NCI-H2081 treated with DMSO at 0.1 percent for 48 hours (cell line): ENCODE measurements at places on chromosomes 2 and 18.

DNA sequence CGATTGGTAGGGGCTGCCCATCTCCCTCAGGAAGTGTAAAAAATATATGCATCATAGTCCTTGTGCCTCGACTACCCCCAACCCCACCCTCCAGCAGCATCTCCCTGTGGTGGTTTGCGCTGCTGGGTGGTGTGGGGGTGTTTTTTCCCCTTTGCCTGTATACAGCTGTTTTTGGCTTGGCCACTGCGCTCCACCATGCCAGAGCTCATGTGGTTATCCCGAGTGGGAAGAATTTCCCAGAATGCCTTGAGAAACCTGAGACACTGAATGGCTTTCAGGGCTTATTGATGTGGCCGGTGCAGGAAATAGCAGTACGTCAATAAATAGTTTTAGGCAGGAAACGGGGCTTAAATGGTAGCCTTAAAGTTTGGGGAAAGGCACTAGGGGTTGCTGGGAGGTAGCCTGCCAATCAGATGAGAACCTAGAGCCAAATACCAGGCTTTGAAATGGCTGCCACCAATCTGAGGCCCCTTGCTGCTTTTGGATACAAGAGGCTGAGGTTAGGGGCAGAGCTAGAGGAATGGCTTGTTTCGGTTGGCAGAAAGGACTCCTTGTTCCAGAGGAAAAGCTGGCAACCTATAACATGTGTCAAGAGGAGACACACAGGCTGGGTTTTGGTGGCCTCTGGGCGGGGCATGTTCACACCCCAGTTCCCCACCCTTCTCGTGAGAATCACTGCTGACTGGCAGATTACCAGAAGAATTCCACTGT lies 144.1 kb downstream of the SMAD7 start:
- no peak for DNase-seq

DNA sequence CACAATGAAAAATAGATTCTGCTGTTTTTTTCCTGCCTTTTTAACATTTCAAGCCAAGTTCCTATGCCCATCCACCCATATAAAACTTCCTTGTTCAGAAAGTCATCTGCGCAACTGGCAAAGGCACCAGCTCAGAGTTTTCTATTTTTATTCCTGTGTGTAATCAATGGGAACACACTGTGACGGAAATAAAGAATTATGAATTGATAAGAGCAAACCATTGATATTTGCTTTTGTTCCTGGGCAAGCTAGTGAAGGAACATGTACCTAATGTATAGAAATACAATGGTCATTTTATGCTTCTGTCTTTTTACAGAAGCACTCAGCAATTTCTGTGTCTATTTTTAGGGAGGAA lies 30.8 kb upstream of the AAK1 start:
- no peak for DNase-seq

DNA sequence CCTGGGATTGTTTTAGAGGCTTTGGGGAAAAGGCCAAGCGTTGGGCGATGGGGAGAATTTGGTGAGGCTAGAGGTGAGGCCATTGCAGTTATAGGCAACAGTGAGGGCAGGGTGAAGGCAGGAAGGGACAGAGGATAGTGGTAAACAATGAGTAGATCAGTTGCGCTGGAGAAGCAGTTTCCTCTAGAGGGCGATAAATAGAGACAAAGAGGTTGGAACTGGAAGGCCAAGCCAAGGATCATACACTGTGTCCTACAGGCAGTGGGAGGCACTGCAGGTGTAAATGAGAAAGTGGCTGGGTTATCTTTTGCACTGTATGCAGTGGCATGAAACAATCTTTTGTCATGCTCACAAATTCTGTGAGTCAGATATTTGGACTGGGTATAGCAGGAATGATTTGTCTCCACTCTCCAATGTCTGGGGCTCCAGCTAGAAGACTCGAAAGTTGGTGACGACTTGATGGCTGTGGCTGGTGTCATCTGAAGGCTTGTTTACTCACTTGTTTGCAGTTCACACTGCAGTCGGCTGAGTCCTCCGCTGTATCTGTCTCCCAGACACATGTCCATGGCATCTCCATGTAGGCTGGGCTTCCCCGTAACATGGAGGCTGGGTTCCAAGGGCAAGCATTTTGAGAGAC lies 82.1 kb downstream of the TNP1 start:
- DNase-seq, result peak; percentile 72

DNA sequence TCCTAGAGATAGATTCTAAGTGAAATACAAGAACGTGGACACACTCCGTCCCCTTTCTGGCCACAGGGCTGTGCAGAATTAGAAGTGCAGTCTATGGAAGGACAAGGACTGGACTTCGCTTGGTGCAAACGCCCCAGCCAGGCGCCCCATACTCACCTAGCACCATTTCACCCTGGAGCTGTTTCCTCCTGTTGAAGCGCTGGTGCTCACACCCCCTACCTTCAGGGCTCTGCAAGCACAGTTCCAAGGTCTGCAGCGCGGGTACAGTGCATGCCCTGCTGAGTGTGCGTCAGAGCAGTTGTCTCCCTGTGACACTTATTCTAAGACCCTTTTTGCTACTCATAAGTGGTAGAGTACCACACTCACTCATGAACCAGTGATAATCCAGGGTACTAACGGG lies 3.0 kb downstream of the HPCAL1 start:
- no peak for DNase-seq

GRCh38 chr2:60992985-60993392 lies 24.5 kb upstream of the PEX13 start:
- DNase-seq, result no peak

- DNase-seq, result no peak
Observed at GRCh38 chr2:226303707-226304106, 495.9 kb downstream of the IRS1 start.

DNA sequence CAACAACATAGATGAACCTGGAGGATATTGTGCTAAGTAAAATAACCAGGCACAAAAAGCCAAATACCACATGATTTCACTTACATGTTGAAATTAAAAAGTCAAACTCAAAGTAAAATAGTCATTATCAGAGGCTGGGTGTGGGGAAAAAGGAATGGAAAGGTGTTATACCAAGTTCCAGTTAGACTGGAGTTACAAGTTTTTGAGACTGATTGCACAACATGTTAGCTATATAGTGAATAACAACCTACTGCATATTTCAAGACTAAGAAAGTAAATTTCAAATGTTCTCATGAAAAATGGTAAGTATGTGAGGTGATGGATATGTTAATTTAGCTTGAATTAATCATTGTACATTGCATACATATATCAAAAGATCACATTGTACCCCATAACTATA lies 116.8 kb upstream of the HNMT start:
- no peak for DNase-seq

DNA sequence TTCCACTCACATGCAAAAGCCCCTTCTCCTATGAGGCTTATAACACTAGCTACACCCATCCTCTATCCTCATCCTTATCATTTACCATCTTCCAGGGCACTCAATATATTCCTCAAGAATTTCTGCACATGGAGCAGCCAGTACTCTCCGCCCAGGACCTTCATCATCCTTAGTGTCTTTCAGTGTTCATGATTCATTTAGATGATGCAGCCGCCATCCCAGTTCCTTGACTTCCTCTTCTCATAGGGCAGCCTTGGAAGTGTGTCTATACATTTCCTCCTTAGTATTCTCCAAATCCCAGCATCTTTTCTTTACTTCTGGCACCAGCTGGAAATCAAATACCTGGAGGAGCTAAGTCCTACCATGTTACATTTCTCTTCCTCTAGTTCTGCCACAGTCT lies 3.0 kb upstream of the ITSN2 start:
- no peak for DNase-seq

GRCh38 chr2:108787216-108787541 lies 608 bp downstream of the CCDC138 start:
- DNase-seq, result no peak

DNA sequence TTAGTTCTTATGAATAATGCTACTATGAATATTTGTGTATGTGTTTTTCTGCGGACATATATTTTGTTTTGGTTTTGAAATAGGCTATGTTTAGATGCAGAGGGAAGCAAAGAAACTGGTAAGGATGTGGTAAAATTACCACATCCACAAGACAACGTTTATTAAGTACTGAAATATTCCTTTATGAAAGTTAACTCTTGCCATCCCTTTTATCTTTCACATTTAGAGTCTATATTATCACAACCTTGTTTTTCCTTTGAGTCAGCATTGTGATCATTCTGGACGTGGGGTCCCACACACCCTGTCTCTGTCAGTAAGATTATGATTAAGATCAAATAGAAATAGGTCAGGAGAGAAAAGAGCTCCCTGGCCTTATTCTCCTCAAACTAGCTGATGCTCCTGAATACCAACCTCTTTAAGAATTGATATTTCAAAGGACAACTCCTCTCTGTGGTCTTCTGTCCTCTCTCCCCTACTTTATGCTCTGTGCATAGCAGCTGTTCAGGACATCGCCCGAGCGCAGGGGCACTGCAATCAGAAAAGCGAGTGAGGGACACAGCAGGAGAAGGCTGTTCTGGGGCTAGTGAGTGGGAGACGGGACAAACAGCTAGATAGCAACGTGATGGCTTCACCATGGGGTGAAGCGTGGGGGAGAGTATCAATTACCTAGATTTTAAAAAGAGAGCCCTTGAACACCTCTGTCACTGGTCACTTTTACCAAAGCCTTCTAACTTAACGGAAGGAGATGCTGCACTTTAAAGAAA lies 12.2 kb downstream of the METAP1D start:
- no peak for DNase-seq

GRCh38 chr2:172919732-172920131 lies 155.9 kb upstream of the MAP3K20 start:
- DNase-seq, result no peak

- DNase-seq, result no peak
Observed at GRCh38 chr2:178449700-178450523, 1.1 kb downstream of the PRKRA start.

- DNase-seq, result no peak
Observed at GRCh38 chr18:68418881-68419280, 296.0 kb downstream of the TMX3 start.

DNA sequence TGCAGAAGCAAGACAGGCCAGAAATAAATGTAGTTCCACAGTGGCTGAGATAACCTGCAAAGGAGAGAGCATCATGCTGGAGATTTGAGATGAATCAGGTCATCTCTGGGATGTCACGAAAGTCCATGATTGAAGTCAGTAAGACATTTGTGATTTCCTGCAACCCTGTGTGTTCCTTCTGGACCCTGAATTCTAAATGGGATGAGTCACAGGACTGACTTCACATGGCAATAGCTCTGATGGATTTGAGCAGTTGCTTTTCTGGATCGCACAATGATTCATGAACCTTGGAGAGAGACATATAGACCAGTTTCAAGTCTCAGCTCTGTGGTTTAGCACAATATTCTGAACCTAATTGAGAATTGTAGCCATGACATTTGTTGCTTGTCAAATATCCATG lies 102.9 kb downstream of the TSN start:
- no peak for DNase-seq

- DNase-seq, result no peak
Observed at GRCh38 chr2:183242937-183243336, 118.7 kb downstream of the NUP35 start.

DNA sequence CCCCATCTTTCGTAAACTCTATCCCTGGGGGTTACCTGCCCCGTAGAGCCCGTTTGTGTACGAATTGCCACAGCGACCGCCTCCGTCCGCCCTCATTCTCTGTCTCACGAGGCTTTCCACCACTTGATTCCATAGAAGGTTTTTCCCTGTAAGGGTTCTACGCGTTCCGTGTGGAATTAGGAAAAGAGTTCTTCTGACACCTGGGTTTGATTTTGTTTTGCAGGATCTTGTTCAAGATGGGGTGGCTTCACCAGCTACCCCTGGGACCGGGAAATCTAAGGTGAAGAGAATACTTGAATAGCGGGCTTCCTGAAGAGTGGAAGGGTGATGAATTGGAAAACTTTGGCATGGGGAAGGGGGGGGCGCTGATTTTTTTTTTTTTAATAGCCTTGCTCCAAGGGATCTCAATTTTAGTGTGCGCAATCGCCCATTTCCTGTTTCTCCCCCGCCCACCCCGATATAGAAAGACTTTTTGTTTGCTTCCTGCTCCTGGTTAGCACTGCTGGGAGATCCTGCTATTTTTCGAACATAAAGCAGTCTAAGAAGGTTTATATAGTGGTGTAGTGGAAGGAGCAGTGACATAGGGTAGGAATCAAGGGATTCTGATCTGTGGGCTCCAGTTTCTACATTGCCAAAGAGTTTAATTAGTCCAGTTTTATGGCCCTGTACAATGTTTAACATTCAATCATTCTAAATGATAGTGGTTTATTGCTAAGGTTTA lies 564 bp downstream of the GCC2 start:
- DNase-seq, result no peak

DNA sequence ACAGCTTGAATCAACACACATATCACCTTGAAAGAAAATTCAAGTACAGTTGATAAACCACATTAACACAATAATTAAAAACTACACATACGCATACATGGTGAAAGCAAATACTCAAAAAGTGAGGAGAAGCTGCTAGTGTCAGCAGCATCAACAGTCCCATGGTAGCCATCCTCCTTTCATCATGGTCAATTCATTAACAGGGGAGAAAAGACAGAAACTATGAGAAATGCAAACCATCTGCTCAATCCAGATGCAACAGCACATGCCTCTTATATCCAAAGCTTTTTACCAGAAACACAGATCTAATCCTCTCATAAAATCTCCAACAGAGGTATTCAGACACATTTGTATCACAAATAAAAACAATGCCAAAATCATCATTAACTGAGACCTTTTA lies 81.9 kb upstream of the CHRNA1 start:
- no peak for DNase-seq

DNA sequence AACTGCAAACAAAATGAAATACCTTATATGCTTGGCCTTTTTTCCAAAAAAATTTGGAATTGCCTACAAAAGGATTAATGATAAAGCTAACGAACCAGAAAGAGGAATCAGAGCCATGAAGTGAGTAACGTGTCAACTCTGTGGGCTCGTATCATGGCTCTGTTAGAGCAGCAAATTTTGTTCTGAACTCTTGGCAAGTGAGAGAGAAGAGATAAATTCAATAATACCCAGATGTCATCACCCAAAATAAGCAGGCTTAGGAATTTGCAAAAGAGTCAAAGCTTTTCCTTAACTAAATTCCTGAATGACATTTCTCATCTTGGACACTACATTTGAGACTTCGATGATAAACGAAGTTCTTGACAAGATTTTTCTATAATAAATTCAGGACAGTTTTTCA lies 4.4 kb downstream of the TXNDC2 start:
- no peak for DNase-seq

- no peak for DNase-seq
Observed at GRCh38 chr2:181552808-181553207, 95.6 kb downstream of the ITGA4 start.

- no peak for DNase-seq
Observed at GRCh38 chr18:40380686-40381439, 1574.2 kb upstream of the PIK3C3 start.

GRCh38 chr2:122329278-122329677 lies 573.8 kb downstream of the TSN start:
- no peak for DNase-seq

- no peak for DNase-seq
Observed at GRCh38 chr2:147923846-147924245, 79.0 kb downstream of the ACVR2A start.

DNA sequence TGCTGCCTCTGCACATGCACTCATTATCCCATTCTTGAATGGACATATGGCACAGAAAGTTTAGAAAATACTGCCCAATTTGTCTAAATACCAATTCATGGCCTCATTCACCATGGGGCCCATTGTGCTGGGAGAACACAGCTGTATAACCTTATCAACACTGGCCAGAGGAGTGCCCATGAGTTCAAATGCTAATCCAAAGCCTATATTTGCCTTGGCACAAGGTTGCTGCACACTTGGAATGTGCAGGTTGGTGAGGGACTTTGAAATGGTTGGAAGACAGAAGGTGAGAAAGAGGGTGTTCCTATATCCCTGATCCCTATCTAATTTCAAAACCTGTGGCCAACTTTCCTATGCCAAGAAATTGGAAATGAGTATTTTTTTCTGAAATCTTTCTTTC lies 693.9 kb upstream of the ID2 start:
- DNase-seq, result no peak
